Stimulated activated CD8-positive, alpha-beta memory T cell treated with anti-CD3 and anti-CD28 coated beads, Interleukin-2, amount 100 ng/mL, for 48 hours (primary cell): ENCODE measurements at places on chromosomes 7 and 10.
A peak's percentile ranks its signal among the peaks of the same experiment; 100 is the strongest.

DNA sequence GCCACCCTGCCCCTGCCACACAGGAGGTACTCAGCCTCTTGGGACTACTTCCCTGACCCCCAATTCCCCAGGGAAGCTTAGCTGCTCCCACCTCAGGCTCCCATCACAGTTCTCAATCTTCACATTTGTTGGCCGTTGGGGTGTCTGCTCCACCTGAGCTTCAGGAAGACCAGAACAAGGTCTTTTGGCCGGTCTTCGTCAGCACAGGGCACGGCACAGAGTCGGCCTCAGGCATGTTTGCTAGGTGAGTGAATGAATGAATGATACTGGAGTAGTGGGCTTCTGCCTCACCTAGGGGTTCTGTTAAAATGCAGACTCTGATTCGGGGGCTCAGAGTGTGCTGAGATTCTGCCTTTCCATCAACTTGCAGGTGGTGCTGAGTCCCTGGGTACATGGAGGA is 20.3 kb downstream of the GPRIN2 start:
- no peak for DNase-seq

DNA sequence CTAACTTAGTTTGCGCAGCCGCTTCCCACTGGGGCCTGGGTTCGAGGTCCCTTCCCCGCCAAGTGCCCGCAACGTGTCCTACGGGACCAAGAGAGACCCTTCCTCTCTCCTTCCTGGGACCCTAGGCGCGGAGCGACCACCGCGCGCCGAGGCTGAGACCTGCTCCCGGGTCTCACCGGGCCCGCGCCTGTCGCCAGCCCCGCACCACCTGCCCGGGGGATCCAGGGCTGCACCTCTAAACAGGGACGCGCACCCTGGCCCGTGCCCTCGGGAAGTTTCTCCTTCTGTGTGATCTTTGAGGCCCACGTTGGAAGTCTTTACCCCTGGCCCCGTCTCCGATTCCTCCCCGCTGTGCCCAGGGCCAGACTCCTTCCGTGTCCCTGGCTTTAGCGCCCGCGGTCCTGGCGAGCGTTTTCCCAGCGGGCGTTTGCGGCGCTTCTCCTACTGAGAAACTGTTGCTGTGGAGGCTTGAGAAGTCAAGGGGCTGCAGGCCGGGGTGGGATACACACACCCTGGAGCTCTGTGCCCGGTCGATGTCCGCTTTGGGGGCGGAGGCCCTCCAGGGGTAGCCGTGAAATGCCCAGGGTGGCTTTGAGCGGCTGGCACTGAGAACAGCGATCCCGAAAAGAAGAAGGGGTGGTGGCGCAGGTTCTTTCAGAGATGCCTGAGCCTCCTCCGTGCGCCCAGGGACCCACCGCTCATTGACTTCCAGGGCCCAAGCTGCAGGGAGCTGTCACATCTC is 575 bp downstream of the PLPP4 start:
- no peak for DNase-seq

- DNase-seq: no peak
Measured at GRCh38 chr7:2151237-2151636, 81.5 kb downstream of the MAD1L1 start.

DNA sequence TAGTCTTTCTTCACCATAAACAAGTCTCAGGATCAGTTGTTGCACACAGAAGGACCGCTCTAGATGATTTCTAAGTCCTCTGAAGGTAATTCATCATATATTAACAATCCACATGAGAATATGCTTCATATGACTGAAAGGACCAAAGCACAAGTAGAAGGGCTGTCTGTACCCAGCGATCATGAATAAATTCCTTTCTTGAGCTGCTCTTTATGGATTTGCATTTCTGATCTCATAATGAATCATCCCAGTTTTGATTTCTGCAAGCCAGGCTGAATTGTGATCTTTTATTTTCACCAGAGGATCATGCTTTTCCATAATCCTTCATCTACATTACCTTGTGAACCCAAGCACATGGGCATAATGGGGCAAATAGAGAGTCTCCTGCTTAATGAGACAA is 675.6 kb downstream of the MAGI2 start:
- DNase-seq: no peak

GRCh38 chr10:81871558-81871957 is 3.4 kb upstream of the NRG3 start:
- no peak for DNase-seq

DNA sequence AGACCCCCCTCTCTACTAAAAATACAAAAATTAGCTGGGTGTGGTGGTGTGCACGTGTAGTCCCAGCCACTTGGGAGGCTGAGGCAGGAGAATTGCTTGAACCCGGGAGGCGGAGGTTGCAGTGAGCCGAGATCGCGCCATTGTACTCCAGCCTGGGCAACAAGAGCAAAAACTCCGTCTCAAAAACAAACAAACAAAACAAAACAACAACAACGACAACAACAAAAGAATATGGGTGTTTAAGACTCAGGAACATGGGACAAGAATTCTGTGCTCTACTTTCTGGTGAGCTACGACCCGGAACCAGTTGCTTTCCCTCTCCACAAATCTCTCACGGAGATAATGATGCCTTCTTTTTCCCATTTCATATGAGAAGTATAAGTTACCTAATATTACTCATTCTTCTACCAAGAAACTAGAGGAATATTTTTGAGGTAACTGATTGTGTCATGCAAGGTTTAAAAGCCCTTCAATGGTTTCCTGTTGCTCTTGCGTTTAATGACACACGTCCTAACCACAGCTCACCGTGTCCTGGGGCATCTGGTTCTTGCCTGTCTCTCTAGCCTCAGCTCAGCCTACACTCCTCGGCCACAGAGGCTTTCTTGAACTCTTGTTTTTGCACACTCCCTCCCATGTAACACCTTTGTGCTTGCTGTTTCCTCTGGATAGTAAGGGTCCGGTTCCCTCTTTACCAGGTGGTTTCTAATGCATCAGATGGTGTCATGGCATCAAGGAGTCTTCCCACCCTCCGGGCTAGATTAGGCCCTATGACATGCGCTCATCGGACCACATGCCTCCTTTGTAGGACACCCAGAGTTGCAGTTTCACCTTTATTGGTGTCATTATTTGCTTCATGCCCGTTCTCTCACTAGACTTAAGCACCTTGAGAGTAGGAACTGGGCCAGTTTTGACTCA is 67.5 kb downstream of the PFKFB3 start:
- DNase-seq: peak; percentile 60

- no peak for DNase-seq
Measured at GRCh38 chr10:113053881-113054280, 103.8 kb downstream of the TCF7L2 start.

DNA sequence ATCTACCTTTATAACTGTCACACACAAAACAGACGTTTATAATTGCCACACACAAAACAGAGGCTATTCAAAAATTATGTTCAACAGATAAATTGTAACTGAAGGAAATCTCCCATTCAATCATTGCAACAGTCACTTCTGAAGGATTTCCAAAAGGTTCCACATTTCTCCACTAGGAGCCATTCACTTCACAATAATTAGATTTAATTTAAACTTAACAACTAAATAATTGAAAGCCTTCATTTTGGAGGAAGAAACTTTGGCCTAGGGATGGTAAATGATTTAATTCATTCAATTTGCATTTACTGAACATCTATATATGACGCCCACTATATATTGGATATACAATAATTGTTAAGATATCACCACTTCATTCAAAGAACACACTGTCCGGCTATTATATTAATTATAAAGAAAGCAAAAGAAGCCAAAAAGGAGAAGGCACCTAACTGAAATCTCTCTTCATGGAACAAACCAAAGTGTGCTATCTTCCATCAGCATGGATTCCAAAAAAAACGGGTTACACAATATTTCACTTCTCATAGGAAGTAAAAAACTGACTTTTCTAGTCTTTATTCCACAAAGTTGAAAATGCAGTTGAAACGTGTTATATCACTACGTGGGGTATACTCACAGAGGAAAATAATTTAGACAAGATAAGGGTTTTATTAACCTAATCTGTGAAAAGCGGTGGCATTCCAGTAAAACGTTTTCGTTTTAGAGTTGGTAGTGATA is 1.7 kb downstream of the ATAD1 start:
- DNase-seq: no peak

DNA sequence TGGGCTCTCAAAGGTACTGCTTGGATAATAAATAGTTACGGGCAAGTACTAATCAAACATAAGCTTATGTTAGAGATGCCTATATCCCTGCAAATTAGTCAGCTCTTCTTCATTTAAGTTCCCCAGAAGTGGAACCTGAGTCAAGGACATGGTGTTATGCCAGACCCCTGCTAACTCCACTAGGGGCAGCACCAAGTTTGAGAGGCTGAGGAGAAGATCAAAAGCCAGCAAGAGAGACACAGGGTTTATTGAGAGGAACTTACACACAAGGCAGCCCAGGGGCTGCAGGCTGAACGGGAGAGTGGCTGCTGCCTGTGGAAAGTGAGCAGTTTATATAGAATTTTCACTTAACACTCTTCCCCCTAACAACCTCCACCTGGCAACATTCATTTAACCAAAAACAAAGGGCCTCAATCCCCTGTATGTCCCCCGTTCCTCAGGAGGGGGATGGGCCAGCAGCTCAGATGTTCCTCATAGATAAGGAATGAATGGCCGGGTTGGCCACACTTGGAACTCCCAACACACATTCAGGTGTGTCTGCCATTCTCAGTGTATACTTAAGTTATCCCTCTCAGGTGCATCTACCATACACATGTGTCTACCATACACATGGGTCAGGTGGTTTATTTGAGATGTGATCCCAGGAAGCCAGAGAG is 62.6 kb upstream of the GHITM start:
- DNase-seq: no peak

GRCh38 chr7:51295440-51296245 is 21.0 kb downstream of the COBL start:
- no peak for DNase-seq

GRCh38 chr10:87861566-87861952 is 1.8 kb downstream of the KLLN start:
- peak; percentile 20 for DNase-seq

DNA sequence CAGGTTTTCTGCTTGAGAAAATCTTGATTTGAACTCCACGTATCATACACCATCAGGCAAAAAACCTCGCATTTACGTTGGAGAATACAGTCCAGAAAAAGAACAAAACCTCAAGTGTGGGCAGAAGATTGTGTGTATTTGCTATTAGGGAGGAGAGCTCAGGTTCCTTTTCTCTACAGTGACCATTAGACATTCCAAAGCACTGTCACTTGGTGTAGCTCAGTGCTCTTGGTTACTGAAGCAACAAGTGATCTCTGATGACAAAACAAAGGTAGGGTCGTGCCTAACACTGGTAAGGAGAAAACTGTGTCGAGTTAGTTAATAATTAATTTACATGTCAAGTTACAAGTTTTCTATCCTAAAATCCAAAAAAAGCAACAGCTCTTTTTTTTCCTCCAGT is 72.6 kb downstream of the C1GALT1 start:
- DNase-seq: no peak

GRCh38 chr7:154777023-154777422 is 225.9 kb downstream of the PAXIP1 start:
- DNase-seq: no peak
